Muscle of leg (tissue), 16 donors: ENCODE measurements at places on chromosomes 6 and 20. TPM values are rescaled to one million over a fixed set of nuclear protein-coding genes. Genes with fewer than 3 reads are reported as not detected.

Gene SLC12A5
- polyA plus RNA-seq, result 1.4 TPM

- no peak for DNase-seq
Observed at GRCh38 chr20:46375771-46376170, 30.6 kb downstream of the ELMO2 start.

DNA sequence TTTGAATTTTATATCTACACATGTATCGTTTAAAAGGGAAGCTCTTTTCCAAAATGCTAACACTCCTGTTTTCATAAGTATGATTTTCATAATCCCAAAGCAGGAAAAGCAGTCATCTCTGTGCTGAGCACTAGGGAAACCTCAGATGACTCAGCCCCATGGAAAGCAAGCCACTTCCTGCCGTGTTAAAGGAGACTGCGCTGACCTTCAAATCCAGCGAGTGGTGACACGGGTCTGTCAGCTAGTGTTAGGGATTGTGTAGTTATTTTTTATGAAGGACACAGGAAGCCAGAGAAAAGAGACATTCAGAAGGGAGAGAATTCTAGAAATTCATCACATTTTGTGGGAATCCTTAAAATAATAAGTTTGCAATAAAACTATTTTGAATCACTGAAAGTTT, 57.0 kb upstream of the CD93 start:
- DNase-seq, result peak; percentile 85

DNA sequence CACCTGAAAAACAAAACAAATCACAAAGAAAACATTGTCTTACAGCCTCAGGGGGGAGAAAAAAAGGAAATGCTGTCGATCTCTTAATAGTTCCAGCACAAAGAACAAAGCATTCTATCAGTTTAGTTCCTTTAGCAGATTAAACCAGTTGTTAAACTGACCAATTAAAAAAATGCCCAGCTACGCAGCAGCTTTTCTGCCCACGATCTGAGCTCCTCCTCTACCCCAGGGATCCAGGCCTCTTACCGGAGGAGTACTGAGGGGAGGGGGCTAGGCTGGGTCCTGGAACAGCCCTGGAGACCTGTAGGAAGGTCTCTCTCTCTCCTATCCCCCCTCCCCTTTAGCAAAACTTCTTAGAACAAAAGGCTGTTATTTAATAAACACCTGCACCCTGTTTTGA, 13.4 kb downstream of the PTK7 start:
- DNase-seq, result no peak

- DNase-seq, result no peak
Observed at GRCh38 chr6:72844614-72845013, 222.8 kb downstream of the KCNQ5 start.

GRCh38 chr20:44745598-44746366, at the start of gene KCNK15:
KCNK15 (plus strand) TSS chr20:44745865; CDS start chr20:44745911, 46 bp downstream.
- peak; percentile 50 for DNase-seq

GRCh38 chr6:438634-439170, 47.1 kb downstream of the IRF4 start:
- no peak for DNase-seq
